GDM1 (cell line): ENCODE measurements at places on chromosomes 1 and 21.
A peak's percentile ranks its signal among the peaks of the same experiment; 100 is the strongest.

GRCh38 chr21:45423201-45423955 lies 18.4 kb downstream of the COL18A1 start:
- no peak for DNase-seq

DNA sequence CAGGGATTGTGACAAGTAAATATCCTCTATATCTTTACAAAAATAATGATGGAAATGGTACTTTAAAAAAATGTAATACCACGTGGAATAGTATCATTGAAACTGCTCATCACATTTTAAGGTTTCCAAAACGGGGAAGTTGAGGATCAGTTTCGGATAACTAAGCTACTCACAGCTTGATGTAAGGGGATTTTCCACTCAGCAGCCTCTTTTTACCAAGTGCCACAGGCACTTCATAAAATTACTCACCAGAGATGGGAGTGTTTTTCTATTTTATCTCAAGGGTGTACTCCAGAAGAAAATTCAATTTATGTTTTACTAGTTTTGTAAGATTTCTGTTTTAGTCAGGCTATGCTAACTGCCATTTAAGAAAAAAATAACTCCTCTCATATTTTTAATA lies 91.7 kb downstream of the TPR start:
- no peak for DNase-seq

DNA sequence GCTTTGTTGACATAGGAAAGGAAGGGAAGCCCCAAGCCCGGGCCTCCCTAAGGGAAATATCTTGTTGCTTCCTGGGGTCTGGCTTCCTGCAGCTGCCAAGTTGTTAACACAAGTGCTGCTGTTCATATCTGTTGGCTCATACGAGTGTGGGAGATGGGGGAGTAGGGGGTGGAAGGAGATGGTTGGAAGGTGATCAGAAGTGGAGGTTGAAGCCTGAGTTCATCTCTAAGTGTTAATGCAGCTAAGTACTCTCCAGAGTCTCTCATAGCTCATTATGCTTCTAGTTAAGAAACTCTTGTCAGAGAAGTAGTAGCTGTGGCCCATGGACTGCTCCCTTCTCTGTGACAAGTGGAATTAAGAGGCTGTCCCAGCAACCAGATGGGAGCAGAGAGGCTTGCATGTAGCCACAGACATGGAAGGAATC lies 319.2 kb upstream of the SPAG17 start:
- no peak for DNase-seq

- no peak for DNase-seq
Measured at GRCh38 chr1:226617109-226617508, 68.5 kb downstream of the STUM start.

DNA sequence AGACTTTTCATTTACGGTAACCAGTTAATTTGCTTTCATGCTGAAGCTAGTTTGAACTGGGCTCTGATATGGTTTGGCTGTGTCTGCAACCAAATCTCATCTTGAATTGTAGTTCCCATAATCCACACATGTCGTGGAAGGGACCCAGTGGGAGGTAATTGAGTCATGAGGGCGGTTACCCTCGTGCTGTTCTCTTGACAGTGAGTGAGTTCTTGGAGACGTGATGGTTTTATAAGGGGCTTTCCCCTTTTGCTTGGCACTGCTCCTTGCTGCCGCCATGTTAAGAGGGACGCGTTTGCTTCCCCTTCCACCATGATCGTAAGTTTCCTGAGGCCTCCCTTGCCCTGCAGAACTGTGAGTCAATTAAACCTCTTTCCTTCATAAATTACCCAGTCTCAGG lies 10.3 kb upstream of the FHAD1 start:
- DNase-seq = no peak

- DNase-seq = no peak
Measured at GRCh38 chr1:20493309-20493708, 7.3 kb upstream of the CAMK2N1 start.

DNA sequence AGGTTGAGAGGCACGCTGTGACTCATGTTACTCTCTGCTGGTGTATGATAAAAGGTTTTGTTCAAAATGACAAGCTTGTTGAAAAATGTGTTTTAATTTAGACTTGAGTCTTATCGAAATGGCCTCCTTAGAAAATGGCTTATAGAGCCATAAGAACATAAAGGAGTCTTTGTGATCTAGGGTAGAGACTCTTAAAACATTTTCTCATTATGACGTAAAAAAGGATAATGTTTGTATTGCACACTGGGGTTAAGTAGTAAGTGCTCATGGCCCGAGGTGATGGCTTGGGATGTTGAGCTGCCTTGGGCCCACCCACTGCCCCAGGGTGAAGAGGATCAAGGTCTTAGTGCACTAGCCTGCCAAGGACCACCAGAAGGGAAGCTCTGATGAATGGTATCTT lies 117.4 kb downstream of the DISC1 start:
- DNase-seq = no peak

DNA sequence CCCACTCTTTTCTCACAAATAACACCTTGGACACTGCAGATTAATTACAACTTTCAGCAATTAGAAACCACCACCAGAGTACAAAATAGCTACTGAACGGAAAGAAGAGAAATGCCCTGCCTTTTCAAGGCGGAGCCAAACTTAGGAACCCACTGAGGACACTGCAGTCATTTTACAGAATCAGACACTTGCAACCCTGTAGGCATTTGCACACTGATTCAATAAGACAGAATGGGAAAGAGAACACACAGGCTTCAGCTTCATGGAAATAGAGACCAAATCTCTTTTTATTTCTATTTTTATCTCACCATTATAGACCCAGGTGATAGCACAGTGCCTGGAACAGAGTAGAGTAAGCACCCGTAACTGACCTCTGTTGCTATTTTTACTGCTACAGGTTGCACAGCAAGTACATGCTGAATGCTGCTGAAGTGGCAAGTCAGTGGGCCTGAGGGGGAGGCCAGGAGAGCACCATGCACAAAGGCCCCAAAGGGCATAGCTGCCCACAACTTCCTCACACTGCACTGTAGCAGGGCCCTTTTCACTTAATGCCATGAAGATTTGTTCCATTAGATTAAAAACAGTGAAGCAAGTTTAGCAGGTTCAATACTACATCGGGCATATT lies 50.7 kb upstream of the EDARADD start:
- no peak for DNase-seq

- DNase-seq = no peak
Measured at GRCh38 chr1:30759718-30760281, 2.2 kb upstream of the LAPTM5 start.

GRCh38 chr1:212432272-212432660 lies 454 bp upstream of the NENF start:
- DNase-seq = no peak

GRCh38 chr1:31591425-31592093 lies 15.2 kb downstream of the TINAGL1 start:
- DNase-seq = no peak

DNA sequence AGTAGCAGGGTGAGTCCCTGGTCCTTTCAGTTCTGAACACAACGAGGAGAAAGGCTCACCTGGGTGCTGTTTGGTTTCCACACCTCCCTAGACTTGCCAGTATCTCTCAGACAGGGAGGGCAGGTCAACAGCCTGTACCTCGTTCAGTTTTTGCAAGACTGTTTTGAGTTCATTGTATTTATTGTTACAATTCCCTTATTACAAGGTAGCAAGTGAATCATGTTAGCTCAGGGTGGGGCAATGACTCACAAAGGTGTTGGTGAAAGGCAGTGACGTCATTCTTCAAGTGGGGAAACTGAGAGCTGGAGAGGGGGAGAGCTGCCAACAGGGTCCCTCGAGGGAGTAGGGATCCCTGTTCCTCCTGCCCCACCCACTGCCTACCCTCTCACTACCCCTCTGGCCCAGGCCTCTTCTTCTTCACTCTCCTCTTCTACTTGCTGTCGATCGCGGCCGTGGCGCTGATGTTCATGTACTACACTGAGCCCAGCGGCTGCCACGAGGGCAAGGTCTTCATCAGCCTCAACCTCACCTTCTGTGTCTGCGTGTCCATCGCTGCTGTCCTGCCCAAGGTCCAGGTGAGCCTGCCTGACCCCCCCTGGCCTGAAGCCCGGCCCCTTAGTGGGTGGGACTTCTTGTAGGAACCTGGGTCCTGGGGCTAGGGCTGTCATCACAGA lies 13.4 kb downstream of the SERINC2 start:
- DNase-seq = no peak

GRCh38 chr1:236027104-236027503 lies 37.8 kb downstream of the NID1 start:
- DNase-seq = peak; percentile 28

GRCh38 chr1:58561633-58562032 lies 15.1 kb upstream of the OMA1 start:
- DNase-seq = no peak

DNA sequence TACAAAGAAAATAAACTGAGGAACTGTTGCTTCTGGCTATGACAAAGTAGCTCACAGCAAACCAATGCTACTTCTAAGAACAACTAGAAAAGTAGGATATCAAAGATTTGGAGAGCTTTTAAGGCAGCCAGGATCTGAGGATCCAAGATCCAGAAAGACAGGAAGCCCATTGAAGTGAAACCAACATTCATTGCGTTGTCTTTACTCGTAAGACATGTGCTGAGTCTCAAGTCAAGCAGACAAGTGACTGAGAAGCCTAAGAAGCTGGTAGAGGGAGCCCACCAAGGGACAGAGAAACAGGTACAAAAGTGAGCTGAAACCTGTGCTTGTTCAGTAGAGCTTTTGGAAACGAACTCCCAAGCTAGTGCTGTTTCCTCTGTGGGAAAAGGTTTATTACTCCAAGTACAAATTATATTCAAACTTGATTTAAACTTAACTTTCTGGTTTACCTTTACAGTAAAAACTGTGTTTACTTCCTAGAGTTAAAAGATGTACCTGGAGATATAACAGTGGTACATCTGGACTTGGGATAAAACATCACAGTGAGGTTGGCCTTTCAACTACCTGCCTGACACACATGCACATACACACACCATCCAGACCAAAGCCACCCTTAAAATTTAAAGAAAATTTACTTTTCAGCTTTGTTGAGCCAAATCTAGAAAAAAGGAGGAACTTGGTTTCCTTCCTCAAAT lies 41.2 kb downstream of the NME7 start:
- no peak for DNase-seq

- no peak for DNase-seq
Measured at GRCh38 chr1:36956570-36956969, 77.7 kb downstream of the GRIK3 start.

DNA sequence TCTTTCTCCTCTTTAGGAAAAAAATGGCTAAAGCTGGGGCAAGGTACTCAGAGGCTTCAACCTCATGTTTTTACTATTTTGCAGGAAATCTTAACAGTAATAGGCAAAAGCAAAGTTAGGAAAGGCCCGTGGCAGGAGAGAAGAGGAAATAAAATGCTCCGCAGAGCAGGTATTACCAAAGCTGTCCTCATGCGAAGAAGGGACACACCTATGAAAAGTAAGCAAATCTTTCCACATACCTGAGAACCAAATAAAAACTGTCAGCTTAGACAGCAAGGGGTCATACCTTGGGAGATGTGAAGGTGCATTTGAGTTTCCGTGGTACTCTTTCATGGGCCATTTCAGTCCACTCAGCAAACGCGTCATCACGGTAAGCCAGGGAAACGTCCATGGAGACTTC lies 73.5 kb downstream of the WLS start:
- no peak for DNase-seq

DNA sequence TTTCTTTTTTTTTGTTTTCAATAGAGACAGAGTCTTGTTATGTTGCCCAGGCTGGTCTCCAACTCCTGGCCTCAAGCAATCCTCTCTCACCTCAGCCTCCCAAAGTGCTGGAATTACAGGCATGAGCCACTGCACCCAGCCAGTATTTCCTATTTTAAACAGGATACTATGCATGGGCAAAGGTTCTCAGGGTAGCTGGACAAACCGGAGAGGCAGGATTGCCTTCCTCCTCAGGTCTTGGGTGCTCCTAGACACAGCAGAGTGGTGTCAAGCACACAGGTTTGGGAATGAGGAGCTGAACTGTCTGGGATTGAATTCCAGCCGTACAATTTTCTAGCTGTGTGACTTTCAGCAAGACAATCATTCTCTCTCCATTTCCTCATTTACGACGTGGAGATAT lies 22.9 kb upstream of the HNRNPU start:
- no peak for DNase-seq

- DNase-seq = no peak
Measured at GRCh38 chr1:66380452-66381212, 153.3 kb upstream of the SGIP1 start.

DNA sequence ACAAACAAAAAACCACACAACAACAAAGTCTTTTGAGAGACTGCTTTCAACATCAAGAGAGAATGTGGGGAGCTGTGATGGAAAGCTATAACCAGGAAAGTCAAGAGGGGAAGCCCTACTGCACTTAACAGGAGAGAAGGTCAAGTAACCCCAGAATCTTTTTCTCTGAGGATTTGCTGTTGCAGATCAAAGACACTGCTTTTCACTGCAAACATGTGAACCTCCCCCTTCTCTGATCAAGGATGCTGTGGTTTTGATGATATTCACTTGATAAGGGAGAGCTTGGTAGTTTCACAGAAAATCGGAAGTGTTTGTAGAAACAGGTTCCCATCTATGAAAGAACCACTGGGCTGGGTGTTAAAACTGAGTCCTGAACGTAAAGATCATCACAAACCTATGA lies 4.8 kb downstream of the ETV3 start:
- no peak for DNase-seq

GRCh38 chr1:24591781-24592180 lies 35.9 kb downstream of the NCMAP start:
- DNase-seq = no peak

DNA sequence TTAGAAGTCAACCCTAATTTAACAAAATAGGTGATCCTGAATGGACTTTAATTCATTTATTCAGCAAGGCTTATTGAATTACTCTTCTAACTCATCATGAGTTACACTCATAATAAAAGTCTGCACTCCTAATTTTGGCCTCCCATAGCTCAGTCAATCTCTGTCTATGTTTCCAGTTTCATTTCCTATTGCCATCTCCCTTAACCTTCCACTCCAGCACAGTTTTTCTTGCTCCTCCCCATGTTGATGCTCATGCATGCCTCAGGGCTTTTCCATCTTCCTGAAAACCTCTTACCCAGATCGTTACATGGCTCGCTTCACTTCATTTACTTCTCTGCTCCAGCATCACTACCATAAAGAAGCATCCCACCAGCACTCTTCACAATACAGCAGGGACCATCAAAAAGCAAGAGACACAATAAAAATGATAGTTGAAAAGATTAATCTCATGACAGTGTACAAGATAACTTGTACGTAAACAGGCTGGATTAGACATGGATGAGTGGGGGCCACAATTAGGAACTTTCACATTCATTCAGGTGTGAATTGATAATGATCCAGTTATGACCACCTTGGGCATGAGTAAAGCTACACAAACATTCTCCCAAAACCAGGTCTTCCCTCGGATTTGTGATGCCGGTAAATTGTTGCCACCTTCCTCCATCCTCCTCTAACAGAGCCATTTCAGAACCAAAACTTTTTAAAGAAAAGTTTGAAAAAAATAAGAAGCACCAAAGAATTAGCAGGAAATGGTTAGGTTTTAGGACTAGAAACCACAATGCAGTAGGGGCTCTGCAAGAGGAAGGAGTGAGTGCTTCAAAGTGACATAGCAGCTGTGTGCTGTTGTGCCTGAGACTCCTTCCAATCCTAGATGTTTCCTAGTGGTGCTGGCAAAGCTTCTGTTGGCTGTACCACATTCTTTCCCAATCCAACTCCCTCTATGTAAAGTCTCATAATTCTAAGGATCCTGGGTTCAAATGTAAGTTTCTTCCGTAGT lies 89.8 kb downstream of the OLFML2B start:
- DNase-seq = peak; percentile 32
